ENCODE measurements at places on chromosomes 7 and 10.

- no peak for DNase-seq
Observed at GRCh38 chr10:101803511-101803910, 14.7 kb downstream of the OGA start.

DNA sequence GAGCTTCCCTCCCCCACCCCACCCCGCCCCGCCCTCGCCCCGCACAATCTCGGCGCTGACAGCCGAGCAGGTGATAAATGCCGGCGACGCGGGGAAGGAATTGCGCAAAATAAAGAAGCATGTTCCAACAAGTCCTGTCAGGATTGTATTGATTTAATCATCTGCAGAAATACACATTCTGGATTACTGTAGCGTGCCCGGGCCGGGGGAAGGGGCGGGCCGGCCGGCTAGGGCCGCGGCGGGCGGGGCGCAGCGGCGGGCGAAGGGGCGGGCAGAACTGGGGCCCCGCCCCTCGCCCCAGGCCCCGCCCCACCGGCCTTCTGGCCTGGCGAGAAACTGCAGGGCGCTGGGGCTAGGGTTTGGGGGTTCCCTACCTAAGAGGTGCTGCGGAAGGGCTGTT, 88.9 kb upstream of the PAX2 start:
- DNase-seq: no peak

- no peak for DNase-seq
Observed at GRCh38 chr7:51135576-51135975, 181.0 kb downstream of the COBL start.

- DNase-seq: no peak
Observed at GRCh38 chr10:13502380-13502779, 26.4 kb downstream of the BEND7 start.

DNA sequence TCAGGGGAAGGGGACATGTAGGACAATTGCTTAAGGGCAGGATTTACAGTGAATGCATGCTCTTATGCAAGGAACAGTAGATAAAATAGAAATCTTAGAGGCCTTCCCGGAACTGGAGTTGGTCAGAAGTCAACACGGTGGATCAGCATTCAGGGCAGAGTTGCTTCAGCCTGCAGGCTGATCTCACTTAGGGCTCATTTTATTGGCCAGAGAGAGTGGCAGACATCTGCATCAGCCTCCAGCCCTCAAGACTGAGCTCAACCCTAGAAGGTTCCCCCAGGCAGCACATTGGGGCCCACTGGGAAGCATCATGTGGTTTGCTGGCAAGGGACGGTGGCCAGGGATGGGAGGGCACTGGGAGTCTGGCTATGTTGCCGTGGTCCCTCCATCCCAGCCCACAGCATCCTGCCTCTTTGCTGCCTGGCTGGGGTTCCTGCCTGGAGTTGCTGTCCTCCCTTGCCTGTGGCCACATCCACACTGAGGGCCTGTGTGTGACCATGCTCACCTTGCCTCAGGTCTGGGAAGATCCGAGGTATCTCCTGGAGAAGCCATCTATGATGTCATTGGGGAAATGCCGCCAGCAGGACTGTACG, 13.0 kb downstream of the SCART1 start:
- no peak for DNase-seq

- DNase-seq: no peak
Observed at GRCh38 chr10:52331638-52332364, 17.7 kb downstream of the DKK1 start.

GRCh38 chr7:3691478-3692158, 390.6 kb downstream of the SDK1 start:
- DNase-seq: no peak

DNA sequence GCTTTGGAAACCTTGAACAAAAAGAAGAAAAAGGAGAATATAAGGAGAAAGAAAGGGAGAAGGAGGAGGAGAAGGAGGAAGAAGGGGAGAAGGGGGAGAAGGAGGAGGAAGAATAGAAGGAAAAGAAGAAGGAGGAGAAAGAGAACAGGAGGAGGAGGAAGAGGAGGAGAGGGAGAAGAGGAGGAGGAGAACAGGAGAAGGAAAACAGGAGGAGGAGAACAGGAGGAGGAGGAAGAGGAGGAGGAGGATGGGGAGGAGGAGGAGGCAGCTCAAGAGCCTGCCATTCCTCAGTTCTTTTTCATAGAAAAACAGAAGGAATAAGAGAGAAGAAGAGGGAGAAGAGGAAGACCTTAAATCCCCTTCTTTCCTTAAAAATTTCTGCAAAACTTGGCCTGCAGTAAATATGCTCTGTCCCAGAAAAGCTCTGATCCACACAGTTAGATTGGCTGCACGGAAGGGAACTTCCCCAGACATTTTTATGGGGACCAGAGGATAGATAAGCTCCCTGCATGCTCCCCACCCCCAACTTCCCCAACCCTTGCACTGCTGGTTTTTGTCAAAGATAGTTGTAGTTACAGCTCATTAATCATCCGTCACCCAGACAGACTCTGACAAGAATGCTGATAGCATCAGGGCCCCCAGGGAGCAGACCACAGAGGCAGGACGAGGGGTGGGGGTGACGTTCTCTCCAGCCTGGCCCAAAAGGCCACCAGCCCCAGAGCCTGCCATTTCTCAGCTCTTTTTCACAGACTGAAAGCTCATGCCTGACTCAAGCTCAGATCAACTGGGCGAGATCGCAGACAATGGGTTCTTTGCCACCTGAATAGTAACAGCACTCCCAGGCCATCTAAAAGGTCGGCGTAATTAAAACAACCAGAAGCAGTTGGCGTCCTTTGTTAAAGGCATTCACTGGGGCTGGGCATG, 34.5 kb upstream of the LYZL1 start:
- peak; percentile 98 for DNase-seq

GRCh38 chr7:17027143-17027788, 145.5 kb upstream of the AGR3 start:
- no peak for DNase-seq

DNA sequence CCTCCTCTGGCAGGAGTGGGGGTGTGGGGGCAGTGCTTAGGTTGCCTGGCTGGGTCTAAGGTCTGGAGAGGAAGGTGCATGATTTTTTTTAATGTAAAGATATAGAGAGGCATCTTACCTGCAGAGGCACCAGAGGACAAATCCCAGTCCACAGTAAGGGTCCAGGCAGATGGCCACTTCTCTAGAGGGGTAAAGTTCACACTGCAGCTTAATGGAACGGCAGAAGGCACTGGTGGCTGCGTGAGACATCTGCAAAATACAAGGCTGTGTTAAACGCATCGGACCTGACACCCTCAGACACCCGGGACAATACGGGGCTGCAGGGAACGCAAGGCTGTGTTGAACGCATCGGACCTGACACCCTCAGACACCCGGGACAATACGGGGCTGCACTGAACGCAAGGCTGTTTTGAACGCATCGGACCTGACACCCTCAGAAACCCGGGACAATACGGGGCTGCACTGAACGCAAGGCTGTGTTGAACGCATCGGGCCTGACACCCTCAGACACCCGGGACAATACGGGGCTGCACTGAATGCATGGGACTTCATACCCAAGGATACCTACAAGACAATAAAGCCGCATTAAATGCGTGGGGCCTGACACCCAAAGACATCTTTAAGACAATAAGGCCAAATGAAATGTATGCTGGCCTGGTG, 206.0 kb downstream of the ZMYND11 start:
- DNase-seq: no peak

Data from ELF-1 (cell line).